Activated naive CD8-positive, alpha-beta T cell treated with anti-CD3 and anti-CD28 coated beads for 36 hours (primary cell): ENCODE measurements at places on chromosomes 2 and 18. TPM values are rescaled to one million over a fixed set of nuclear protein-coding genes. Genes with fewer than 3 reads are reported as not detected.
A peak's percentile ranks its signal among the peaks of the same experiment; 100 is the strongest.

HDAC4 gene
- 19.1 TPM for total RNA-seq

TRIM43 gene
- not detected for total RNA-seq

SLC19A3 gene
- total RNA-seq: not detected

TTR gene
- not detected for total RNA-seq

STAT1 gene
- total RNA-seq: 383 TPM

CPO gene
- not detected for total RNA-seq

CKAP2L gene
- 24.3 TPM for total RNA-seq

SH3RF3 gene
- total RNA-seq: 2.2 TPM

DNA sequence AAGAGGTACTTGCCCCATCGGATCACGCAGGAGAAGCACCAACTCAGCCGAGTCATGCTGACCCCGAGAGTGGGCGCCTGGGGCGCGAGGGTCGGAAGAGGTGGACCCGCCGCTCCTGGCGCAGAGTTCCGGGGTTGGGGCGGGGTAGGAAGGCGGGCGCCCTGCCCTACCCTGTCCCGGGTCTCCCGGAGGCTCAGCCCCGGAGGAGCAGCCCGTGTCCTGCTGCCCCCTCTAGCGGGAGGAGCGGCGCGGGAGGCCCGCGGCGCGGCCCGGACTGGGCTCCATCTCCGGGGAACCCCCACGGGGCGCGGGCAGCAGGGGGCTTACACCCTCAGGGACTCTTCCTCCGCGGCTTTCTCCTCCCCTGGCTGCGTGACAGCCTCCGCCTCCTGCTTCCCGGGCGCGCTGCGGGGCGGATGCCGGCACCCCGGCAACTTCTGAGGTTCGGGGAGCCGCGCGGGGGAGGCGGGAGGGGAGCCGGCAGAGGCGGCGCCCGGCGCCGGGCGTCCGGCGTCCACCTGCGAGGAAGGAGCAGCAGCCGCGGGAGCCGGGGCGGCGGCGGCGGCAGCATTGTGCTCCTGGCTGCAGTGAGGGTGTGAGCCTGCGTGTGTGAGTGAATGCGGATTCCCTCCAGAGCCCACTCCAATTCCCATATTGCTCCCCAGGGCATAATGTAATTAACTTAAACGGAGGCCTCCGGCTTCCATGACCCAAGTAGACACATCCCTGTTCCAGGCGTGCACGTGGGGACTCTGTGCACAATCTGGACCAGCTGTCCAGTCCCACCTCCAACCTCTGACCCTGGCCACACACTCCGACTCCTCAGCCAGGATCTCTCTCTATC is 7.6 kb upstream of the TNS1 start:
- peak; percentile 52 for DNase-seq
- no peak overlapping the region for H3K27ac ChIP-seq
- H3K27me3 ChIP-seq: peaks cover 53% of the 10 kb centered on the region
- H3K4me1 ChIP-seq: peaks cover 10% of the 10 kb centered on the region
- no peaks in the 10 kb centered on the region for H3K36me3 ChIP-seq

DNA sequence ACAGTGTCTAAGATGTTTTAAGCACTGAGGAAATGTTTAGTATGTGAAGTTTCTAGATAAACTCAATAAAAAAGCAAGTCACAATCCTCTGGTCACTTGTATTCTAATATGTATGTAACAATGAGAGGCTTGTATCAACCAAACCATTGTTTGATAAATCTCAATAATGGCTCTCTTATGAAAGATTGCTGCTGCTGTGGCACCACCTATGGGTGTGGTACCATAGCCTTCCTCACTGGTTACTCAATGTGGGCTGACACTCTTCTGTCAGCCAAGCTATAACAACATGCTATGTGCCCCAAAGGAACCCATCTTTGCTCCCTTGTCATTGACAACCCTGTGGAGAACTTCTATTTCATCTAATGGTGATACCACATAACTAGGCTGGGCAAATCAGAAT is 12.6 kb upstream of the RAB1A start:
- no peaks in the 10 kb centered on the region for H3K4me1 ChIP-seq
- H3K36me3 ChIP-seq: no peaks in the 10 kb centered on the region
- H3K27ac ChIP-seq: no peak overlapping the region
- no peak overlapping the region for H3K4me3 ChIP-seq
- no peaks in the 10 kb centered on the region for H3K27me3 ChIP-seq
- no peak for DNase-seq

DNA sequence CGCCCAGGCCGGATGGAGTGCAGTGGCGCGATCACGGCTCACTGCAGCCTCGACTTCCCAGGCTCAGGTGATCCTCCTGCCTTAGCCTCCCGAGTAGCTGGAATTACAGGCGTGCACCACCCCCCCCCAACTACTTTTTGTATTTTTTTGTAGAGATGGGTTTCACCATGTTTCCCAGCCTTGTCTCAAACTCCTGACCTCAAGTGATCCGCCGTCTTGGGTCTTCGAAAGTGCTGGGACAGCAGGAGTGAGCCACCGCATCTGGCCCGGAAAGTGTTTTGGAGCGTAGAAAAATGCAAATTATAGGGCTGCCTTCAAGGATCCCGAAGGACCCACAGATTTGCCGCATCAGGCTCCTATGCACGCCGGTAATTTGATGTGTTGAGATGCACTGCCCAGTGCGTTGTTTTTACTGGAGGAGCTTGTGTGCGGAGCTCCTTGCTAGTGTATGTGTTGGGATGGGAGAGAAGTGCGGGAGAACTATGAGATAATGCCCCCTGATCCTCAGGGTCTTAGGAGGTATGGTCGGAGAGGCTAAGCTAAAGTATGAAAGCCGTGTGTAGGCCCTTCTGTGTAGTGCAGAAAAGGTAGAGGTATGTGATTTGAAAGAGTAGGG is 1.2 kb upstream of the CLASP1 start:
- peak overlapping the region; percentile 97 for H3K4me3 ChIP-seq
- H3K27me3 ChIP-seq: no peaks in the 10 kb centered on the region
- peaks cover 23% of the 10 kb centered on the region for H3K36me3 ChIP-seq
- H3K4me1 ChIP-seq: peaks cover 34% of the 10 kb centered on the region

GRCh38 chr2:6071519-6071918 is 379.3 kb downstream of the SOX11 start:
- H3K4me1 ChIP-seq: no peaks in the 10 kb centered on the region
- DNase-seq: no peak
- H3K4me3 ChIP-seq: no peak overlapping the region
- no peak overlapping the region for H3K27ac ChIP-seq
- H3K36me3 ChIP-seq: no peaks in the 10 kb centered on the region
- H3K27me3 ChIP-seq: no peaks in the 10 kb centered on the region

GRCh38 chr18:57807336-57808117 is 4.4 kb upstream of the ATP8B1 start:
- H3K27me3 ChIP-seq: peaks cover 54% of the 10 kb centered on the region
- no peak for DNase-seq
- no peak overlapping the region for H3K4me3 ChIP-seq
- peaks cover 5% of the 10 kb centered on the region for H3K36me3 ChIP-seq
- no peaks in the 10 kb centered on the region for H3K4me1 ChIP-seq
- H3K27ac ChIP-seq: no peak overlapping the region

DNA sequence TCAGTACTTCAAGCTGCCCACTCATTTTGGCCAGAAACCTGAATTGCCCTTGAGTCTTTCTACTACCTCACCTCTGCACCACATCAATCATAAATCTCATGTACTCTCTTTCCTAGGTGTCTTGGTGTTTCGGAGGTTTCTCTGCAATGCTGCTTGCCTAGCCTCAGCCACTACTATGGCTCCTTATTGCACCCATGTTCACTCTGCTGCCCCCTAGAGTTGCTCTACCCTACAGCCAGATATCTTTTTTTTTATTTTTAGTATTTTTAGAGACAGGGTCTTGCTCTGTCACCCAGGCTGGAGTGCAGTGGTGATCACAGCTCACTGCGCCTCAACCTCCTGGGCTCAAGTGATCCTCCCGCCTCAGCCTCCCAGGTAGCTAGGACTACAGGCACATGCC is 413.0 kb downstream of the PTPRM start:
- no peaks in the 10 kb centered on the region for H3K36me3 ChIP-seq
- no peaks in the 10 kb centered on the region for H3K27me3 ChIP-seq
- H3K27ac ChIP-seq: no peak overlapping the region
- no peaks in the 10 kb centered on the region for H3K4me1 ChIP-seq

GRCh38 chr2:102139851-102140250 is 2.7 kb upstream of the IL1R1 start:
- H3K27me3 ChIP-seq: peaks cover 40% of the 10 kb centered on the region
- peak overlapping the region; percentile 42 for H3K27ac ChIP-seq
- peaks cover 53% of the 10 kb centered on the region for H3K36me3 ChIP-seq
- peaks cover 39% of the 10 kb centered on the region for H3K4me1 ChIP-seq

DNA sequence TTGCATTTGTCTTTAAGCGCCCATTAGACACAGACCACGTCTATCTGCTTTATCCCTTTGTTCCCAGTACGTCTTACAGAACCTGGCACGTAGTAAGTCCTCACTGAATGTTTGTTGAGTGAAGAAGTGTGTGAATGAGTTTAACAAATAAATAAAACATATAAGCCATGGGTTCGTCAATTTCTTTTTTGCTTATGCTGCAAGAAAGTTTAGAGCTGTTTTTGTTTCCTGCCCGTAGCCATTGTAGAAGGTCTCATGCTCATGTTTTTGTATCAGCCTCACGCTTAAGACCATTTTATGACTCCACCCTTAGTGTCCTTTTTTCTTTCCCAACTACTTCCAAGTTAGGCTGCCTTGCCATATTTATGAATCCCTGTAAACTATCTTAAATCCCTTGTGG is 2.5 kb downstream of the ADD2 start:
- H3K27ac ChIP-seq: no peak overlapping the region
- H3K36me3 ChIP-seq: no peaks in the 10 kb centered on the region
- no peak overlapping the region for H3K4me3 ChIP-seq
- H3K4me1 ChIP-seq: peaks cover 10% of the 10 kb centered on the region

DNA sequence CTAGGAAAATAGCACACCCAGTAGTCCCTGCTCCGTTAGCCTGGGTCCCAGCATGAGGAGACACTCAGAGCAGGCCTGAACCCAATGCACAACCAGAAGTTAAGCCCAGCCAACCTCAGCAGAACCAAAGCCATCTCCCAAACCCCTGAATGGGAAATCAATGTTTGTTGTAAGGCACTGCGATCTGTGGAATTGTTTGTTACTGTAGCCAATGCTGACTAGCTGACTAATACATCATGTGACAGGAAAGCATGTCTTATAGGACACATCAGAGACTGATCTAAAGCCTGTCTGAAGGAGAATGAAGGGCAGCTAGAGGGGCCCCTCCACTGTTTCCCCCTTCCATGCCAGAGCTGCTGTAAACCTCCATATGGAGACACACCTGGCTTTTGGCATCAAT is 96.4 kb downstream of the MARCHF4 start:
- H3K4me3 ChIP-seq: no peak overlapping the region
- H3K27me3 ChIP-seq: no peaks in the 10 kb centered on the region
- no peaks in the 10 kb centered on the region for H3K36me3 ChIP-seq
- no peak overlapping the region for H3K27ac ChIP-seq

DNA sequence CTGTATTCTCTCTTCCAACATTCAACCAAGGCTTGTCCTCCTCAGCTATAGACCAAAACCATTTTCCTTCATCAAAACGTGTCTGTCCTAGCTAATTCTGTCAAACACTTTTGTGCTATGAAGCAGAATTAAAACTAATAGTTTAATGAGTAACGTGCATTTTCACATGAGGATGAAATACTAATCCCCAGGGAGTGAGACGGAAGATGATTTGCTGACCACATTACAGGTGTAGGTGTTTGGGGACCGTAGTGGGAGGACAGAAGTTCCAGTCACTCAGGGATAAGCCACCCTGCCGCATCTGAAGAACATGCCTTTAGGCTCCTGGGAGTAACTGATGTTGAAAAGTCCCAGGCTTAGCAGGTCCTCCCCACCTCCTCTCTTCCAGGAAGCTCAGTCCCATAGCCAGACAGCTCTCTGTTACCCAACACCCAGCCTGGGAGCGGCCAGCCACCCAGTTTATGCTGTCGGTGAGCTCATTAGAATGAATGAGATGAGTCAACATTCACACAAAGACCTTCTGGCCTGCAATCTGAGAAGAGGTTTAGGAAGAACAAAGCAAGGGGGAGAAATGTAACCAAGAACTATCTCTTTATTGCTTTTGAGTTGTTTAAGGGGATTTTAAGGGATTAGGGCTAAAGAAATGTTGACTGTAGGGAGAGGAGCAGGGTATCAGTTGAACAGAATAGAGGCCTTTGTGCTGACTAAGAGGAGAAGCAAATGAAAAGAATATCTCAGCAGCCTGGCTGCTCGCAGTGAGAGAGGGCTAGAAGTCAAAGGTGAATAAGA is 122.5 kb downstream of the FOXI3 start:
- H3K4me3 ChIP-seq: no peak overlapping the region
- H3K36me3 ChIP-seq: no peaks in the 10 kb centered on the region
- peaks cover 29% of the 10 kb centered on the region for H3K27me3 ChIP-seq
- DNase-seq: no peak
- H3K4me1 ChIP-seq: peaks cover 3% of the 10 kb centered on the region
- H3K27ac ChIP-seq: no peak overlapping the region

DNA sequence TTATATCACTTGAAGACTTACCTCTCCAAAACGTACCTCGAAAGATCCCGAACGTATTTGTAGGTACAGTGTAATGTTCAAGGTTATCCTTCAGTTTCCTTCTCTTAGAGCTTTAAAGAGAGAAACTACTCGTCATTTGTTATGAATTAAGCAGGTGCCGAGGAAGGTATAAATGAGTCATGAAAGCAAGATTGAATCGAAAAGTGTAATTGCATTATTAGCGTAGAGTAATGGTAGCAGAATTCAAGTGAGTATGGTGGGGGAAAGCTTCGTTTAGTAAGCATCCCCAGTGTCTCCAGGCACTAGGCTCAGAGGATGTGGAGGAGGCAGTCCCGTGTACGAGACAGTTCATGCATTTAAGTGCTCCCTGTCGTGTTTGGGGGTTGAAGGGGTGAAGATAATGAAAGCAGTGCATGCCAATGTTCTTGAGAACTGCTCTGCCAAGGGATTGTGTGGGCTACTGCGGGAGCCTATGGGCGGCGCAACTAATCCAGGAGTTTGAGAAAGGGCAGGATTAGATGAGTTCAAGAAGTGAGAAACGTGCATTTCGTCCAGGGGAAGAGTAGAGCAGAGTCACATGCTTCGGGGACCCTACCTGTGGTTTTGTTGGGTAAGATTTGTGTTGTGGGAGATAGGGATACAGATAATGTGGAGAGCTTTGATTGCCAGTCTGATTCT is 858 bp downstream of the POLR1B start:
- H3K36me3 ChIP-seq: peaks cover 14% of the 10 kb centered on the region
- no peaks in the 10 kb centered on the region for H3K27me3 ChIP-seq
- peaks cover 15% of the 10 kb centered on the region for H3K4me1 ChIP-seq
- H3K4me3 ChIP-seq: no peak overlapping the region

- H3K4me3 ChIP-seq: peak overlapping the region; percentile 96
These were observed 1.9 kb downstream of the NDUFV2 start for GRCh38 chr18:9104244-9104901.

- H3K36me3 ChIP-seq: no peaks in the 10 kb centered on the region
- no peak overlapping the region for H3K4me3 ChIP-seq
- no peaks in the 10 kb centered on the region for H3K4me1 ChIP-seq
- DNase-seq: no peak
- H3K27me3 ChIP-seq: peaks cover 6% of the 10 kb centered on the region
These were observed 191.9 kb upstream of the GYPC start for GRCh38 chr2:126463892-126464674.

DNA sequence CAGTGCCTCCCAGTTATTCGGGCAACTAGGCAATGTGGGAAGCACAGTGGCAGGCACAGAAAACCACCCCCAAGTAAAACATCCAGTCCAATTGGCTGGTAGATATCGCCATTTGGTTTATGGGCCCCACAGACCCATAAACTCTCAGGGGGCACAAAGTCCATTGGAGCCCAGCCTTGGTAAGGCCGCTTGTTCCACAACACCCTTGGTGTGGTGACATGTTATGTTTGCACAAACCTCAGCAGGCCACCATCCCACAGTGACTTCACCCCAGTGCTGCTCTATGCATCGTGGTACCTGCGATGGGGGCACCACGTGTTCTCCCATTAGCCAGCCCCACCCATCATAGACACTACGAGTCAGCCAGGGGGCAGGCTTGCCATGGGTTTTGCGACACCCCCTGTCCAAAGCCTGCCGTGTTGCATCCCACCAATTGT is 18.5 kb downstream of the PHOSPHO2 start:
- DNase-seq: no peak
- peaks cover 3% of the 10 kb centered on the region for H3K36me3 ChIP-seq
- no peaks in the 10 kb centered on the region for H3K27me3 ChIP-seq
- no peaks in the 10 kb centered on the region for H3K4me1 ChIP-seq
- H3K27ac ChIP-seq: no peak overlapping the region
